Naive B cell (primary cell): ENCODE measurements at places on chromosomes 4 and X. TPM values are rescaled to one million over a fixed set of nuclear protein-coding genes. Genes with fewer than 3 reads are reported as not detected.
A peak's percentile ranks its signal among the peaks of the same experiment; 100 is the strongest.

The TMSB15C gene
- 0.89 TPM for polyA plus RNA-seq

The LNX1 gene
- 0.67 TPM for polyA plus RNA-seq

The EXOC1 gene
- 12.4 TPM for polyA plus RNA-seq

The GYG2 gene
- not detected for polyA plus RNA-seq

The CDX4 gene
- polyA plus RNA-seq: not detected

The RHOXF2 gene
- polyA plus RNA-seq: not detected

The EOLA2 gene
- 26.5 TPM for polyA plus RNA-seq

The WWC2 gene
- polyA plus RNA-seq: 0.13 TPM

The DCAF4L1 gene
- polyA plus RNA-seq: not detected

The CLDN34 gene
- not detected for polyA plus RNA-seq

The TMPRSS11D gene
- not detected for polyA plus RNA-seq

The CHRDL1 gene
- polyA plus RNA-seq: not detected

DNA sequence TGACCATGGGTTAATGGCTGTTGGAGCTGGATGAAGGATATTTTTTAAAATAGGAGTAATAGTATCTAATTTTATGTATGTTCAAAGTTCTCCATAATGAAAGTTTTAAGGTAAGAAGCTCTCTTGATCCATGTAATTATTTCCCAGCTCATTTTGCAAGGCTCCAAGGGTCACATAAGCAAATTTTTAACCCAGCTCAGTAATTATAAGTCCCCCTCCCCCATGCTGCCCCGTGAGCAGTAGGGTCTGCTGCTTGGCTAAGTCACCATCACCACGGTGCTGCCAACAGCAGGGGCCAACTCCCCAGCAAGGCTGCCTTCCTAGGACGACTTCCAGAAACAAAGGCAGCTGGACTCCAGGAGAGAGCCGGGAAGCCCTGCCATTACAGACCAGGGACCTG, 340.0 kb downstream of the FBXW7 start:
- DNase-seq: no peak
- H3K27me3 ChIP-seq: no peaks in the 10 kb centered on the region
- no peaks in the 10 kb centered on the region for H3K4me1 ChIP-seq

- H3K36me3 ChIP-seq: no peaks in the 10 kb centered on the region
- H3K4me3 ChIP-seq: peak overlapping the region; percentile 47
- H3K27ac ChIP-seq: no peak overlapping the region
- DNase-seq: no peak
- no peaks in the 10 kb centered on the region for H3K27me3 ChIP-seq
These were observed 1174.4 kb upstream of the PCDH10 start for GRCh38 chr4:131974730-131975129.

DNA sequence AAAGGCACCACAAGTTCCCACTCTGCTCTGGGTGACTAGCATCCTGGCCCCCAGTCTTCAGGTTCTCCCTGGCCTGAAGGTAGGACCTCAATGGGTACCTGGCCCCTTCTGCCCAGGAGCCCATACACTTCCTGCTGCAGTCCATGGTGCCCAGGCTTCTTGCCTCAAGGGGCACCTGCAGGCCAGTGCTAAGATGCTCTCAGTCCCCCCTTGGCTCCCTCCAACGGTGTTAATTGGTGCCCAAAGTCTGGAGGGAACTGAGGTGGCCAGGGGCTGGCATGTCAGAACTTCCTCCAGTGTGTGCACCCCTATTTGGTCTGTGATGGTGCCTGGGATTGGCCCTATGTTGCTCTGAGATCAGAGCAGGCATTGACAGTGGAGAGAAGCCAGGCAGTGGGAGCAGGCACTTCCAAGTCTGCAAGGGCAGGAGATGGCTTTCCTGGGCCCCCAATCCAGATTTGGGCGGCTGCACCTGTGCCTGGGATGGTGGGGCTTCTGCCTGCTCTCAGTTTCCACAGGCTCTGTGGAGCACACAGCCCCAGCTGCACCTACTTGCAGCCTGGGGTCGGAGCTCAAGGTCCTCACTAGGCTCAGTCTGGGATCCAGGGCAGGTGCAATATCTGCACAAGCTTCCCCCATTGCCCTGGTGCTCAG, 301.6 kb downstream of the FAM47B start:
- no peaks in the 10 kb centered on the region for H3K36me3 ChIP-seq
- H3K27me3 ChIP-seq: no peaks in the 10 kb centered on the region
- no peak overlapping the region for H3K4me3 ChIP-seq
- H3K4me1 ChIP-seq: no peaks in the 10 kb centered on the region
- no peak for DNase-seq

GRCh38 chrX:46587158-46587557, 13.6 kb downstream of the CHST7 start:
- DNase-seq: no peak
- H3K27me3 ChIP-seq: no peaks in the 10 kb centered on the region
- H3K4me3 ChIP-seq: no peak overlapping the region
- H3K36me3 ChIP-seq: no peaks in the 10 kb centered on the region
- no peak overlapping the region for H3K27ac ChIP-seq

- no peak for DNase-seq
- no peaks in the 10 kb centered on the region for H3K4me1 ChIP-seq
- H3K36me3 ChIP-seq: no peaks in the 10 kb centered on the region
- peaks cover 11% of the 10 kb centered on the region for H3K27me3 ChIP-seq
- H3K4me3 ChIP-seq: no peak overlapping the region
- H3K27ac ChIP-seq: no peak overlapping the region
These were observed 6.0 kb downstream of the FGF16 start for GRCh38 chrX:77453190-77453589.

- DNase-seq: no peak
- H3K27ac ChIP-seq: no peak overlapping the region
- peaks cover 12% of the 10 kb centered on the region for H3K27me3 ChIP-seq
- H3K4me3 ChIP-seq: peak overlapping the region; percentile 33
- no peaks in the 10 kb centered on the region for H3K4me1 ChIP-seq
- no peaks in the 10 kb centered on the region for H3K36me3 ChIP-seq
These were observed 128.0 kb downstream of the AFAP1 start for GRCh38 chr4:7811536-7812191.

- H3K4me3 ChIP-seq: no peak overlapping the region
- H3K27ac ChIP-seq: no peak overlapping the region
- H3K27me3 ChIP-seq: no peaks in the 10 kb centered on the region
- no peaks in the 10 kb centered on the region for H3K4me1 ChIP-seq
These were observed 159.4 kb downstream of the OPHN1 start for GRCh38 chrX:68273887-68274286.

DNA sequence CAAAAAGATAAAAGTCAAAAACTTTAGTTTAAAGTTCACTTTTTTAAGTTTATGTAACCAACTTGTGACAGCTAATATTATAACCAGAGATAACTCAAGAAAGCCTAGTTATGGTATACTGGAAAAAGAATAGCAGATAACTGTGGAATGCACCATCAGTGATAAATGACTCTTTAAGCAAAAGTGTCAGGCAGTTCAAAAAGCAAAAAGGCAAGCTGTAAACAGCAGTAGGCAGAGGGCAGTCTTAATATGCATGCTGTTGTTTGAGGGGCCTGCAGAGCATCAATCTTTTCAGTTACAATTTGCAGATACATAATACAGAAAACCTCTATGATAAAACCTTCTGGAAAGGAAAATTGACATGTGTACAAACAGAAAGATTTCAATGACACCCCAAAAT, 81.8 kb upstream of the JADE1 start:
- H3K4me3 ChIP-seq: no peak overlapping the region
- H3K36me3 ChIP-seq: no peaks in the 10 kb centered on the region
- no peaks in the 10 kb centered on the region for H3K27me3 ChIP-seq

- H3K27me3 ChIP-seq: no peaks in the 10 kb centered on the region
- H3K4me1 ChIP-seq: no peaks in the 10 kb centered on the region
- no peak overlapping the region for H3K27ac ChIP-seq
- H3K36me3 ChIP-seq: no peaks in the 10 kb centered on the region
- DNase-seq: no peak
These were observed 16.7 kb upstream of the RBM41 start for GRCh38 chrX:107135049-107135964.

GRCh38 chr4:15314974-15315373, 112.9 kb upstream of the C1QTNF7 start:
- no peaks in the 10 kb centered on the region for H3K4me1 ChIP-seq
- peaks cover 11% of the 10 kb centered on the region for H3K36me3 ChIP-seq
- H3K27ac ChIP-seq: no peak overlapping the region
- H3K27me3 ChIP-seq: no peaks in the 10 kb centered on the region

DNA sequence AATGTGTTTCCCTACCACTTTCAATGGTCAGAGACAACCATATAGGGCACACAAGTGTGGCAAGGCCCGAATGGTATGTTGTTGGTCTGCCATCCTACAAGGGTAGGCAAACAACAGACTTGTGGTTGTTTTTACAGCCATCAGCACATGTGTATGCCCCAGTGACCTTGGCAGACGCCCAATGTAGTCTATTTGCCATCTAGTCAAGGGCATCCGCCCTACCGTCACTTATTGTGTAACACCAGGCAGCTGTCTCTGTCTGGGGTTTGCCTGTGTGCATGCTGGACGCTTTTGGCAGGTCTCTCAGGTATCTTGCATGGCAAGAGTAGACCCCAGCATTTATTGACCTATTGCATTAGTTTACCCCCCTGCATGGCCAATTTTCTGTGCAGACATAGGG, 1145.5 kb upstream of the POU3F4 start:
- no peak for DNase-seq
- no peak overlapping the region for H3K4me3 ChIP-seq
- H3K27me3 ChIP-seq: no peaks in the 10 kb centered on the region

GRCh38 chrX:78643096-78643495, 16.0 kb downstream of the RTL3 start:
- no peak overlapping the region for H3K4me3 ChIP-seq
- H3K27ac ChIP-seq: no peak overlapping the region
- H3K4me1 ChIP-seq: no peaks in the 10 kb centered on the region
- DNase-seq: no peak
- H3K27me3 ChIP-seq: peaks cover 3% of the 10 kb centered on the region

GRCh38 chr4:75940692-75941253, at the start of gene NAAA:
NAAA (minus strand) TSS chr4:75941013; CDS start chr4:75940949, 64 bp downstream.
- H3K4me1 ChIP-seq: peaks cover 19% of the 10 kb centered on the region
- H3K27ac ChIP-seq: peak within 1 kb of the TSS; percentile 97
- peak within 1 kb of the TSS; percentile 99 for H3K4me3 ChIP-seq
- no peaks in the 10 kb centered on the region for H3K36me3 ChIP-seq
- DNase-seq: peak; percentile 68

GRCh38 chrX:38538134-38538533, 23.2 kb upstream of the TSPAN7 start:
- H3K27me3 ChIP-seq: no peaks in the 10 kb centered on the region
- no peak for DNase-seq
- no peak overlapping the region for H3K27ac ChIP-seq
- H3K4me3 ChIP-seq: no peak overlapping the region
